RPMI8226 (cell line): ENCODE measurements at places on chromosomes 4 and X.

- DNase-seq = no peak
Measured at GRCh38 chr4:168119100-168119499, 26.8 kb downstream of the ANXA10 start.

- peak; percentile 19 for DNase-seq
Measured at GRCh38 chr4:118224243-118224829, 128.5 kb downstream of the PRSS12 start.

DNA sequence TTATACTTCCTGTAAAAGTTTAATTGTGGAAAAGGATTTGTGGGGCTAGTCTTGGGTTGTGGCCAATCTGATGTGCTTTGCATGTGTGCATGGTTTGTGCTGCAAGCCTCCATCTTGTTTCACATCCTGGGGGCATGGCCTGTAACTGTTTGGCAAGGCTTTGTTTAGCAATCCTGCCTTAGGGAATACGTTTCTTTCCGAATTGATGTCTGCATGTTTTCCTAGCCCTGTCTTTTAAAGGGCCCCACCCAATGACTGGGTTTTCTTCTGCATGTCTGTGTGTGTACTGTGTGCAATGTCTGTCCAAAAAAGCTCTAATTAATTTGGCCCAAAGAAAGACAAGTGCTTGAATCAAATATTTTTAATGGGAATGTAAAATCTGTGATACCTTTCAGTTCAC, 74.6 kb upstream of the MID1IP1 start:
- DNase-seq = no peak

- no peak for DNase-seq
Measured at GRCh38 chrX:30039768-30040167, 175.6 kb upstream of the MAGEB2 start.

- no peak for DNase-seq
Measured at GRCh38 chr4:27049239-27049829, 188.7 kb downstream of the STIM2 start.

DNA sequence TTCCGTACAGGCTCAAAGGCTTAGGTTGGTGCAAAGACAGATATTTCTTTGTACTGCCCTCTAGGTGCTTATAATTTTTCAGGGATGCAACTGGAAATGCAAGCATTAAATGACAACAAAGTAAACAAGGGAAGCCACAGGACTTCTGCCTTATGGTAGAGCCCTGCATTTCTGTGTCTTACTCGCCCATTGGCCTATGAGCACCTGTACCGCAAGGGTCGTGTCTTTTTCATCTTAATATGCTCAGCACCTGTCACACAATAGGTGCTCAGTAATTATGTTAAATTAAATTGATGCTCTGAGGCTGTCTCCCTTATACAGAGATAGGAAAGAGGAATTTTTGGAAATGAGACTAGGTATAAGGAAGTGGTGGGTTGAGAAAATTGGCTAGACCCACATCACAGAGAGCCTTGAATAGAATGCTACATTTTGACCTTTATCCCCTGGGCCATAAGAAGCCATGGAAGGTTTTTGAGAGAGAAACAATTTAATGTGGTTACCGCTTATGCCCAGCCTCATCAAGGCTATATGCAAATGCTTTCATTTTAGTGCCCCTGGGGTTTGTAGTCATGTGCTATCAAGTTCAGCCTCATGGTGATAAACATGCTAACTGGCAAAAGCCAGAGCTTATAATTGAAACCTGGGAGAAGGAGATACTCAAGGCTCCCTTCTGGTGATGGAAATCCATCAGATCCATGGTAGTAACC, 16.3 kb downstream of the VSIG4 start:
- DNase-seq = no peak

DNA sequence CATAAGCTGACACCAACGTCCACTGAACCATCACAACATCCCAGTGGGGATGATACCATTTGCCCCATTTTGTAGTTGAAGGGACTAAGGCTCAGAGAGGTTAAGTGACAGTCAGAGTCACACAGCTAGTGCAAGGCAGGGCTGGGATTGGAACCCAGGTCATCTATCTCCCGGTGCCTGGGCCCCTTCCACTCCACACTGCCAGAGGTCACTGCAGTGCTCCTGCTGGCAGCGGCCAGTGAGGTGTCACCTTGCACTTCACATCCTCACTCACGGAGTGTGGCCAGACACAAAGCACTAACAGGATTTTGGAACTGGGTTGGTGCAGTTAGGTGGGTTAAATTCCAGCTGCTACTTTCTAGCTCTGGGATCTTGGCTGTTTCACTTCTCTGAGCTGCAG, 118.7 kb downstream of the ENPP6 start:
- no peak for DNase-seq

DNA sequence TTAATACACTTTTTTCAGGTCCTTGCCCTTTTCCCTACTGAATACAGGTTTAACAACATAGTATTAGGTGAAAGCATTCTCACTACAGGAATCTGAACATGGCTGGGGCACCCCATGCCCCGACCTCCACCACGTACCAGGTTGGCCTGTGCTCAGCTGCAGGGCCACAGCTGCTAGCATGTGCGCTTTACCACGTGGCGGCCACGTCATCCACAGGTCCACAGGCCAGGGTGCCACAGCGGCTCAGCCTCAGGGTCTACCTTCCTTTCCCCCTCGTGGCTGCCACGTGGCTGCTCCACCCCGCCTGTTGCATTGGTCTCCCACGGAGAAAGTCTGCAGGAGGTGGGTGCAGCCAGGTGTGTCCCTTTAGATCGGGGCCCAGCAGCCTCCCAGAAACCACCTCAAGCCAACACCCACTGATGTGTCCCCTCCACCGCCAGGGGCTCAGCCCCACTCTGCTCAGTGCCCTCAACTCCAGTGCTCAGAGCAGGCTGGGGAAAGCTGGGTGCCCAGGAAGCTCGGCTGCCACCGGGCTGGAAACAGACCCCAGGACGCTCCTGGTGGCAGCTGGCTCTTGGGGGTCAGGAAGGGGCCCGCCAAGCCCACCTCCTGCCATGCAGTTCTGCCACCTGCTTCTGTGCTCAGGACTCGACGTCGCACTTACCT, 17.8 kb downstream of the CTBP1 start:
- no peak for DNase-seq

DNA sequence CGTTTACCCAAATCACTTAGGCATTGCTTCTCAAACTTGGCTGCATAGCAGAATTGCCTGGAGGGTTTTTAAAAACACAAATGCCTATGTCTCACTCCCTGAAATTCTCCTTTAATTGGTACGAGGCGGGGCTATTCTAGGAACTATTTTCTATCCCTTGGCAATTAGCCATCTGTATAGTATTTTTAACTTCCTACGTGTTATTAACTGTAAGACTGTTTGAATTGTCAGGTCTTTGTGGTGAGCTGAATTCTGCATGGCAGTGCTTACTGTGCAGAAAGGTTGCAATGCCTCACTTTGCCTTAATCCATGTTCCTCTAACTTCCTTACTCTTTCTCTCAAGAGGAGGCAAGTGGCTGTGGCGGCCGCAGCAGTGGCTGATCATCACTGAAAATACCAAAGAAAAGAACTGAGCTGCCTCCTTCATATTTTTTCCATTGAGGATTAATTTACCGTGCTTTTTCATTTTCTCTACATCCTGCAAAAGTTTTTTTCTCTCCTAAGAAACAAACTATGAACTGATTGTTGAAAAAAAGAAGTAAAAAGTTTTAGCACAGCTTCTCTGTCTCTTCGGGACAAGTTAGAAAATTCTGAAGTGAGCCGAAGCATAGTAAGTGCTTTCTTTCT, at the start of gene SHROOM3:
Gene SHROOM3 (plus strand): TSS at position 329 of the 627 bp plus-strand sequence. CDS start 824 bp downstream, outside the sequence.
- DNase-seq = peak; percentile 80

GRCh38 chr4:8585186-8585585, 5.0 kb downstream of the GPR78 start:
- peak; percentile 48 for DNase-seq

GRCh38 chr4:147056940-147057610, 111.4 kb upstream of the TTC29 start:
- DNase-seq = no peak

DNA sequence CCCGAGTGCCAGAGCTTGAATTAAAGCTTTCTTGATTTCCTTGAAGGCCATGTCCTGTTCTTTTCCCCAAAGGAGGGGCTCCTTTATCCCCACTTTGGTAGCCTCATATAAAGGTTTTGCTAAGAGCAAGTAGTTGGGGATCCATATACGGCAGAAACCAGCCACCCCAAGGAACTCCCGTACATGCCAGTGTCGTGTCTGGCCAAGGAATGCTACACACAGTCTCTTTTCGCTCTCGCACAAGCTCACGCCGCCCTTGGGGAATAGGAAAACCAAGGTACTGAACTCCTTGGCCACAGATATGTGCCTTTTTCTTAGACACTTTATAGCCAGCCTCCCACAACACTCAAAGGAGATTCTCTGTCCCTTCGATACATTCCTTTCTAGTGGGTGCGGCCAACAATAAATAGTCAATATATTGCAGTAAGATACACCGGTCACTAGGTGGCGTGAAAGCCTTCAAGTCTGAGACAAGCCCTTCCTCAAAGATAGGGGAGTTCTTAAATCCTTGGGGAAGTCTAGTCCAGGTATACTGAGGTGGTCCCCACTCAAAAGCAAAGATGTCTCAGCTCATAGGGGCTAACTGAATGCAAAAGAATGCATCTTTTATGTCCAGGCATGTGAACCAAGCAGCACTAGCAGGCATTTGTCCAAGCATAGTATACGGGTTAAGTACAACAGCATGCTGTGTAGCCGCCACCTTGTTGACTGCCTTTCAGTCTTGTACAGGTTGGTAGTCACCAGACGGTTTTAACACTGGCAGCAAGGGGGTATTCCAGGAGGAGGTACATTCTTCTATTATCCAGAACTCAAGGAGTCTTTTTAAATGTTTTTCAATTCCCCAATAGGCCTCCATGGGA, 57.8 kb upstream of the XAGE1B start:
- DNase-seq = peak; percentile 39

- no peak for DNase-seq
Measured at GRCh38 chr4:179196511-179196910, 1754.3 kb upstream of the AGA start.

- no peak for DNase-seq
Measured at GRCh38 chr4:184843984-184844554, 18.3 kb upstream of the ACSL1 start.
